ENCODE measurements at places on chromosomes 1 and 21.

DNA sequence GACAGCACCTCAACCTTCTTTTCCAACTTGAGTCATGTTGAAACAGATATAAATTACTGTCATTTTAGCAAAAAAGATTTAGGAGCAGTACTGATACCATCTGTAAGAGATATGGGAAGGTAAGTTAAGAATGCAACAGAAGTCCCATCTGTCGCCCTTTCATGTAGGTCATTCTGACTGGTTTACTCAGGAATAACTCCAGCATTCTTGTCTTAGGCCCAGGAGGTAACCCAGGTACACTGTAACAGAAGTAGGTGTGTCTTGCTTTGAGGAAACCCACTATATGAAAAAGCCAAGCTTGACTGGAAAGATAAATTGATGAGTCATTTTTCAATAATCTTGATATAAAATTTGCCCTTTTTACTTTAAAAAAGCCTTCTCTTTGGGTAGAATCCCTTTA lies 35.4 kb downstream of the PGM1 start:
- DNase-seq, result no peak

DNA sequence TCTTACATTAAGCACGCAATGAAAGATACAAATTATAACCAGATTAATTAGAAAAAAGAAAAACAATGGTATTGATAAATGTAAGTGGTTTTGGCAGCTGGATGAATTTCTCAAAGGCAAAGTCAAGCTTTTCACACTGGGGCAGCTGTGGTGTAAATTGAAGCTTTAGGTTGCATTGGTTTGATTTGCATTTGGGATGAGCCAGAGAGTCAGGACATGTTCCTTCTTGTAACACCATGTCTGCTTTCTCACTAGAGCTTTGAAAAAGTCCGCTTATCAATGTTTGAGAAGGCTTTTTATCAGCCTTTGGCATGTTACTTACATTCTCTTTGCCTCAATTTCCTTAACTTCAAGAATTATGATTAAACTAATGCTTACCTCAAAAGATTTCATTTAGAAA lies 173.9 kb downstream of the GPATCH2 start:
- no peak for DNase-seq

DNA sequence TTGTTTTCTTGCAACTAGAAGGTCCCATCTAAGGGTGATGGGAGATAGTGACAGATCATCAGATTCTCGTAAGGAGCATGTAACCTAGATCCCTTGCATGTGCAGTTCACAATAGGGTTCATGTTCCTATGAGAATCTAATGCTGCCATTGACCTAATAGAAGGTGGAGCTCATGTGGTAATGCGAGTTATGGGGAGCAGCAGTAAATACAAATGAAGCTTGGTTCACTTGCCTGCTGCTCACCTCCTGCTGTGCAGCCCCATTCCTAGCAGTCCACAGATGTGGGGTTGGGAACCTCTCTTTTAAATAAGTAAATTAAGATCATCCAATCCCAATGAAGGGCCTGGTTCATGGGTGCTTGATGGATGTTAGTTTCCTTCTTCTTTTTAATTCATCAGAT lies 148.7 kb upstream of the ATP1B1 start:
- DNase-seq, result no peak

- DNase-seq, result peak; percentile 72
Measured at GRCh38 chr1:9717193-9718005, 65.9 kb downstream of the PIK3CD start.

GRCh38 chr1:51019811-51020210 lies 49.8 kb downstream of the CDKN2C start:
- no peak for DNase-seq

DNA sequence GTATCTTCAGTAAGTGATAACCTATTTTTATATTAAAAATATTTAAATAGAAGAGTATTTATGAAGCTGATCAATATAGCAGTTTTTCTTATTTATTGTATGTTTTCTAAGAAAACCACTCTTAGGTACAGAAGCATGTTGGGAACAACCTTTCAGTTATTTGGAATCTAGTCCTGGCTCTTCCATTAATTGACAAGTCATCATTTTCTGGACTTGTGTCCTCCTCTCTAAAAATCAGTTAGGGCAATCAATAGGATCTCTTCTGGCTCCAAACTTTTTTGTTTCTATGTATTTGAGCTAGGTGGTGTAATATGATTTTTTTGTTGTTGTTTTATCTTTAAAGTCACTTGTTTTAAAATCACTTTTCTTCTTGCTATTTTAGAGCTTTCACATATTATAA lies 57.0 kb downstream of the ABCD3 start:
- no peak for DNase-seq

- no peak for DNase-seq
Measured at GRCh38 chr1:215517441-215517891, 49.6 kb upstream of the KCTD3 start.

DNA sequence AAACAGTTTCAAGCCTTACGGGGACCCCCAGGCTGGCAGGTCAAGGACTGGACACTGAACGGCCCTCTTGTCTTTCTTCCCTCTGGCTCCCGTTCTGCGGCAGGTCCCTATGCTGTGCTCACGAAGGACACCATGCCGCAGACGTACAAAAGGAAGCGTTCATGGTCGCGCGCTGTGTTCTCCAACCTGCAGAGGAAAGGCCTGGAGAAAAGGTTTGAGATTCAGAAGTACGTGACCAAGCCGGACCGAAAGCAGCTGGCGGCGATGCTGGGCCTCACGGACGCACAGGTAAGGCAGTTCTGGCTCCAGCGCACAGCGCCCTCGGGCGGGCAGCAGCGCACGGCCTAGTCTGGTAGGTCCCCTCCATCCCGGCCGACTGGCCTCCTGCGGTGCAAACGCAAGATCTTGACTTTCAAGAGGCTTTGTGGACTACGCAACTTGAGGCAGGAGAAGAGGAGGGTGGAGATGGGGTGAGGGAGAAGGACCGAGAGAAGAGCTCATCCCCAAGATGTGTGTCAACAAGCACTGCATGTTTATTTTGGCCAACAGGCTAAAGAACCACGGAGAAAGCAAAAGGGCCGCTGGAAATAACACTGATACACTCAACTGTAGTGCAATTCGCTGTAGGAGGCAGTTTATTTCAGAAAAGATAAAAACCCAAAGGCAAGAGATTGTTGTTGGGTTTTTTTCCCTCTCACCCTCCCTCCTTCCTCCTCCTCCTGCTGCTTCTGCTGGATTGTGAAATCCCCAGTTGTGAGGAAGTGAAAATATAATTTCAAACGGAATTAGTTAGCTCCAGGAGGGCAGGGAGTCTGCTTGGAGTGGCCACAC lies 3.0 kb downstream of the HLX start:
- DNase-seq, result no peak

- peak; percentile 29 for DNase-seq
Measured at GRCh38 chr1:162357681-162358266, 18.9 kb downstream of the SPATA46 start.

- no peak for DNase-seq
Measured at GRCh38 chr1:235937123-235937522, 70.4 kb upstream of the LYST start.

- DNase-seq, result no peak
Measured at GRCh38 chr1:145963265-145964019, 933 bp downstream of the ANKRD34A start.

DNA sequence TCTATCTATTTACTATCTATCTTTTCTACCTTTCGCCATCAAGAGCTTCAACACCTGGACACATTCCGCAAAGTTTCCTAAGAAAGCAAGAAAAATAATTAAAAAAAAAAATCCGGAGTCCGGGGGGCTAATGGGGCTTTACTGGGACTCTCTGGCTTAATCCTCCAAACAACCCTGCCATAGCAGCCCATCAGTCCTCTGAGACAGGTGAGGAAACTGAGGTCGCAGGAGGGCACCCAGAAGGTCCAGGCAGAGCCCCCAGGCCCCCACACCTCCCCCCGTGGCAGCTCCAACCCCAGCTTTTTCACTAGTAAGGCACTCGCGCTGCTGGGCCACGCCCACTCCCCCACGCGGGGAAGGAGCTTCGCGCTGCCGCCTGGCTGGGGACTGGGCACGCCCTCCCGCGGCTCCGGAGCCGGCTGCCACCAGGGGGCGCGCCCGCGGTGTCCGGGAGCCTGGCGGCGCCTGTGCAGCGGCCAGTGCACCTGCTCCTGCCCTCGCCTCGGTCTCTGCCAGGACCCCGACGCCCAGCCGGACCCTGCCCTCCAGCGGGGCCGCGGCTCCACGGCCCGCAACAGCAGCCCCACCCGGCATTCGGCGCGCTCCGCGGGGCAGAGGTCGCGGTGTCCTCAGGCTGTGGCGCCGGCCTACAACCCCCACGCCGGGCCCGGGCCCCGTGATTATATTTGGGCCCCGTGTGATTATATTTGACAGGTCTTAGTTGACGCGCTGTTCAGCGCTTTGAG lies 54.1 kb upstream of the SAMD11 start:
- DNase-seq, result peak; percentile 68

- no peak for DNase-seq
Measured at GRCh38 chr1:233721004-233721595, 107.2 kb downstream of the KCNK1 start.

DNA sequence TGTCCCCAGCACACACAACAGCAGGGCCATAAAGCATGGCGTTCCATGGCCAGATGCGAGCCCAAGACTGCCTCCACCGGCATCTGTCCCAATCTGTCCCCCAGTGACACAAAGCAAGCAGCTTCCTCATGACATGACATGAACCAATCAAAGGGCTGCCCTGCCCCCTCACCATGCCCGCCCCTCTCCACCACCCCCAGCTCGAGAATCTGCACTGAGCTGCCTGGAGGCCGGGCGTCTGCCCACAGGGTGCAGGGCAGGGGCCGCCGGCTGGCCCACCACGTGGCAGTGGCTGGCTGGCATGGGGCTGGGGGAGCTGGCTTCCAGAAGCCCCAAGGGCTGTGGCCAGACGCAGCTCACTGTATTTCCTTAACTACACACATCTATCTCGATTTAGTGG lies 27.8 kb downstream of the WNT9A start:
- no peak for DNase-seq

All from GDM1 (cell line).